ENCODE measurements at places on chromosomes 1 and 21. TPM values are rescaled to one million over a fixed set of nuclear protein-coding genes. Genes with fewer than 3 reads are reported as not detected.

TFF2 gene
- not detected for total RNA-seq

OPRD1 gene
- not detected for total RNA-seq

TP73 gene
- total RNA-seq: not detected

RYR2 gene
- not detected for total RNA-seq

PTAFR gene
- total RNA-seq: not detected

TDRD10 gene
- not detected for total RNA-seq

NECTIN4 gene
- total RNA-seq: not detected

ZNF593OS gene
- under 0.01 TPM for total RNA-seq

SERTAD4 gene
- total RNA-seq: 0.20 TPM

RAB3B gene
- 4.1 TPM for total RNA-seq

CYP4A22 gene
- total RNA-seq: not detected

IGFN1 gene
- not detected for total RNA-seq

PUM1 gene
- 74.3 TPM for total RNA-seq

FAM163A gene
- total RNA-seq: not detected
